Activated CD4-positive, alpha-beta T cell treated with anti-CD3 and anti-CD28 coated beads, Interleukin-2, amount 50 U/mL, for 1 hour (primary cell): ENCODE measurements at places on chromosomes 13 and 19.

GRCh38 chr19:40274585-40275544 is 10.3 kb downstream of the AKT2 start:
- no peak for DNase-seq

DNA sequence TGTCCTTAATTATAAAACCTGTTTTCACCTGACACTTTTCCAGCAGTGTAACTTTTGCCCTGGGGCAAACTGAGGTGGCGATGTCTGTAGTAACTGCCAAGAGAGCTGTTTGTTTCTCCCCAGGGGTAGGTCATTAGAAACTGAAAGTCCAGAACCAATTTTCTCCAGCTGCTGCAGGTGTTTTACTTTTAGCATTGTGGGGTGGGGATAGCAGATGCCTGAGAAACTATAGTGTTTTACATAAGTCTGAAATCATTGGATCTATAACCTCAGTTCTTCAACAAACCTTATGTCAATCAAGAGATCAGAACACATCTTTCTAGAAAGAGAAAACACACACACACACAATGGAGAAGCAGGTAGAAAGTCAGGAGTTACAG is 92.7 kb downstream of the LHFPL6 start:
- DNase-seq = no peak

DNA sequence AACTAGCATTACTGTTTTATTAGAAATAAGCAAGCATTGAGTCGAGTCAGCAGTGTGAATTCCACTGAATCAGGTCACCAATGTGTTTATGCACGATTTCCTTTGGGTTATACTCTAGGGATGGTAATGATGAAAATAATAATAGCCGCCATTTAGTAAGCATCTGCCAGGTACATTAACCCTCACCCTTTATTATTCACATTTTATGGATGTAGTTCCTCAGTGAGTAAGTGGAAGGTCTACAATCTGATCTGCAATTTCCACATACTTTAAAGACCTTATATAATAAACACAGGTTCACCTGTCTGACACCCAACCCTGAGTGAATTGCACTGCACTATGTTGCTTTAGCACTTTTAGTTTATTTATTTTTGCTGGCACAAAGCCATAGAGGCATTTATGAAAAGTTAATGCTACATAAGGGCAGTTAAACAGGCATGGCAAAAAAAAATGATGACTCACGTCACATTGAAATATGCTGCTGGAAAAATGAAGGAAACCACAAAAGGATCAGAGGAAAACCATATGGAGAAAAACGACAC is 122.4 kb downstream of the TRPC4 start:
- no peak for DNase-seq

- no peak for DNase-seq
These were observed 12.6 kb upstream of the ZNF681 start for GRCh38 chr19:23771316-23771715.

DNA sequence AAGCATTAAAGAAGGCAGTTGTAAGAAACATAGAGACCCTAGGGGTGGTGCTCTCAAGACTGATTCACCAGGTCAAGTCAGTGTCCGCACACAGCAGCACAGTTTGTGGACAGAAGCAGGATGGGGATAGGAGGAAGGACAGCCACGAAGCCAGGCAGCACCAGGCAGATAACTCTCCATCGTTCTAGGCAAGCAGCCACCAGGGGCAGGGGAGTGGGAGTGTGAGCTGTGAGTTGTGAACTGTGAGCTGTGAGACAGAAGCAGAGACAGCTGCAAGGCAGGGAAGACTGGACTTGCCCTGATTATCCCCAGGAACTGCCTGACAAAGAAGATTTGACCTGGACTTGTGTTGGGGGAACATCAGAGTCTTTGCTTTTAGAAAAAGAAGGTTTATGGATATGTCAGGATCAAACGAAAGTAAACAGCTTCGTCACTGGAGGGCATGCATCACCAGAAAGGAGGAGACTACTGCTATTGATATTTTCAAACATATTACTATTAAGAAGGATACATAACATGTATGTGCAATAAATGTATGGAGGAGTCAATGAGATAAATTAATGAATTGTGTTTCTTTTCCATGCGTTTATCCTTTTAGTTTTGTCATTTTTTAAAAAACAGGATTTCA is 286.1 kb downstream of the IRS2 start:
- DNase-seq = no peak

GRCh38 chr13:74450964-74451363 is 316.8 kb upstream of the KLF12 start:
- DNase-seq = no peak

DNA sequence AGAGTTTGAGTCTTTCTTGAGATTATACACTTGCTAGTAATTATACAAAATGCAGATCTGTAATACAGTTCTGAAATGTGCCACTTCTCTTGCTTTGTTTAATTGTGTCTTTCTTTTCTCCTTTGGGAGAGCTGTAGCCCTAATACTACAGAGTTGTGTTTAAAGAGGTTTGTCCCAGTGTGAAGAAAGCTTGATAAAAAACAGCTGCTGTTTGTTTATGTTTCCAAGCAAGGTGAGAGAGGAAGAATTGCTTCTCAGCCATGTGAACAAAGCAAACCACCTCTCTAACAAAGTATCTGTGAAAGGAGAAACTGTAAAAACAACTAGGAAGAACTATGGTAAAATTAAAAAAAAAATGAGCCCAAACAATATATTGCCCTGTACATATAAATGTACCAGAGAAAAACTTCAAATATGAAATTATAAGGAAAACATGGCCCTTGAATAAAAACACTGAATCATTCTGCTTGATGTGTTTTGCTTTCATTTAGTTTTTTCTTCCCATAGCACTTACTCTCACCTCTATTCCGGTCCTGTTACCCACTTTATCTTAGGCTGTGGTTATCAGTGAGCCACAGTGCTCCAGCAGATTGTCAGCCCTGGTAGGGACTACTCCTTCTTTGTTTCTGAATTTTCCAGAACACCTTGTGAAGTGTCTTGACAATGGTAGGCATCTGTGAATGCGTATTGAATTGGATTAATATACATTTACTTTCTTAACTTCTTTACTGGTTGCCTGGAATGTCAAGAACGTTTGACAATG is 257.1 kb downstream of the MTUS2 start:
- DNase-seq = no peak

- DNase-seq = no peak
These were observed 403.8 kb upstream of the PRR20A start for GRCh38 chr13:56736966-56737365.

GRCh38 chr19:38386300-38386970 is 1.4 kb downstream of the GGN start:
- no peak for DNase-seq

- DNase-seq = no peak
These were observed 88.9 kb downstream of the WDFY2 start for GRCh38 chr13:51673165-51673564.

DNA sequence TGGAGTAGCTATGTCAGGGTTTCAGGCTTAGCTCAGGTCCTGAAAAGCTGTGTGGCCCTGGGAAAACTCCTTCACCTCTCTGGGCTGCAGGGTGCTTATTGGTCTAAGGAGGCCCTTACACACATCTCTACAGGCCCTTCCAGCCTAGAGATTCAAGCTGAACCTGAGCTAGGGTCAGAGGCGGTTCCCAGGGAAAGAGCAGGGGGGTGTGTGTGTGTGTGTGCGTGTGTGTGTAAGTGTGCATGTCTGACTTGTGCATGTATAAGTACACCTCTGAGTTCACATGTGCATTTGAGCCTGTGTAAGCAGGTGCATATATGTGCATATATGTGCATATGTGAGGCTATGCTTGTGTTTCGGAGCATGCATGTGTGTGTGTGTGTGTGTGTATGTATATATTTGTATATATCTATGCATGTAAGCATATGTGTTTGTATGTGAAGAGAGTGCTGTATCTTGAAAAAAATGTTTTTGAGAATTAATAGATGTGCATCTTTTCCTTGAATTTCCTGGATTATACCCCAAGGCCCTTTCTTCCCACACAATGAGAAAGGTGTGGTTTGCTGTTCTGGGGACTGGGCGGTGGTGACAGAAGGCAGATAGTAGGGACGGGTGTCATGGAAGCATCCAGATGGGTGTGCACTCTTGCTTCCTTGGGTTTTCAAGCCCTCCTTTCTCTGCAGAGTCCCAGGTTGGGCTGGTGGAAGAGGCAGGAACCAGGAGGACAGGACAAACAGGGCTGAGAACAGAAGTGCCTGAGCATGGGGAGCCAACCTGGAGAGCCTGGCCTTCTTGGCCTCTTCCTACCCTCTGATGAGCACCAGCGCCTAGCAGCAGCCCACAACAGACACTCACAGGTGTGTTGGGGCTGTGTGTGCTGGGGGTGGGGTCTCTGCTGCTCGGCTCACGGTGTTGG is 150.3 kb upstream of the TSHZ3 start:
- no peak for DNase-seq

DNA sequence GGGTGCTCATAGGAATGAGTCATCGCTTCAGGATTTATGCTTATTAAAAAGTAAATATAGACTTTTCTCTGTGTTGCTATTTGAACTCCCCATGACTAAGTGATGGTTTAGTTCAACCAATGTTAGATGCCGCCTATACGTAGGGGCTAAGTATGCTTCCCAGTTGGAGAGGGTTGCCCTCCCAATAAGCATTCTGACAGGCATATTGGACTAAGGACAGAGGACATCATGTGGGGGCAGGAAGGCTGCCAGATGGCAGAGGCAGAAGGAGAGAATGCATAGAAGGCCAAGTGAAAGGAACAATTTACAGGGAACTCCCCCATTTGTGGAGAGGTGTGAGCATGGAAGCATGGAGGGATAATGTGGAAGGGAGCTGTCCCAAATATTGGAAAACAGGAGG is 318.4 kb upstream of the OBI1 start:
- no peak for DNase-seq

DNA sequence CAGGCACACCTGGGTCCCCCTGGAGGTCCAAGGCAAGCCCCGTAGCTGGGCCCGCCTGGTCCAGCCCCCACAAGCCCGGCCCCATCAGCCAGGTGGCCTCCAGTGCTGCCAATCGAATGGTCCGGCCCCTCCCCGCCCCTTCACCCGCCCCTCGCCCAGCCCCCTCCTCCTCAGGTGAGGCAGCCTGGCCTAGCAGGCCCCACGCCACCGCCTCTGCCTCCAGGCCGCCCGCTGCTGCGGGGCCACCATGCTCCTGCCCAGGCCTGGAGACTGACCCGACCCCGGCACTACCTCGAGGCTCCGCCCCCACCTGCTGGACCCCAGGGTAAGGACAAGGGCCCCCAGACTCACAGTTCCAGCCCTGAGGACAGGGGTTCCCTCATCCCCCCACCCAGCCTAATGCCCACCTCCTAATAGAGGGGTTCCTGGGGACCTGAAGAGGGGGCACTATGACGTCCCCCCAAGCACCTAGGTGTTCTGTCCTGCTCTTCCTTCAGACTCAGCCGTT is at the start of gene HPN:
Gene HPN, plus strand, starts transcription at position 174 of the 508 bp plus-strand sequence. CDS start 786 bp downstream, outside the sequence.
- DNase-seq = no peak

- DNase-seq = no peak
These were observed 1960.8 kb downstream of the OLFM4 start for GRCh38 chr13:54989418-54989817.

DNA sequence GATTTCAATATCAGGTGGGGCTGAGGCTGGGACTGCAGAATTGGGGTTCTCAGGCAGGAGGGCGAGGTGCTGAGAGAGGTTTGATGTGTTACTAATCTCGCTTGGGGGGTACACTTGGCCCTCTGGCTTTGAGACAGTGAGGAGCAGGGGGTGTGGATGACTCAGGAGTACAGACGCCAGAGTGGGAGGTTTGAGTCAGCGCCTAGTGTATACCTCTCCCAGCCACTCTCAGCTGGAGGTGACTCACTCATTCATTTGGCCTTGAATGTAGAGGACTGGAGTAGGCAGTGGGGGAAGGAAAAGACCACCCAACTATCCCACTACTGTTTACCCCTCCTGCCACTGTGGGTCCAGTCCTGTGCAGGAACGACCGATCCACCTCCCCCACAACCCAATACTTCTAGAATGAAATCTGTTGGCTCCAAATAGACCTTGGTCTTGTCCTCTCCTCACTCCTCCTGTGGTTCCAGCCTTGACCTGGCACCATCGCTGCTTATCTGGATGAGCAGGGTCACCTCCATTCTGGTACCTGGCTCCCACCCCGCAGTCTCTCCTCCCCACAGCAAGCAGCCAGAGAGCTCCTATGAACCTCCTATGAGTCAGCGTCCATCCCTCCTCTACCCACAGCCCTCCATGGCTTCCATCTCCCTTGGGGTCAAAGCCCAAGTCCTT is 20.1 kb upstream of the ZNRF4 start:
- no peak for DNase-seq

DNA sequence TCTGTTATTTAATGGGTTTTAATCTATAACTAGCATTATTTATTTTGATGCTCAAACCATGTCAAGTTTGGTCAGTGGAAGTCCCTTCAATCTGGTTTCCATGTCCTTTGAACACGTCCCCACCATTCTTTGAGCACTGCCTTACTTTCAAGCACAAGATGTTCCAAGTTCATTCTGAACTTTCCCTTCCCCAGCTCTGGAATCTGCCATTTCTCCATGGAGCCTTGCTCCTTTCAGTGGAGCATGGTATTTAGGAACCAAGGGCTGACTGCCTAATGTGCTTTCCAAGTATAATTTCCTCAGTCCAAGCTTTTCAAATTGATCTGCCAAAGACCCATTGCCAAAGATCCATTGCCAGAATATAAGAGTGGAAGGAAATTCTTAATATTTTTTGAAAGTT is 1.1 kb upstream of the ZNF546 start:
- DNase-seq = no peak

DNA sequence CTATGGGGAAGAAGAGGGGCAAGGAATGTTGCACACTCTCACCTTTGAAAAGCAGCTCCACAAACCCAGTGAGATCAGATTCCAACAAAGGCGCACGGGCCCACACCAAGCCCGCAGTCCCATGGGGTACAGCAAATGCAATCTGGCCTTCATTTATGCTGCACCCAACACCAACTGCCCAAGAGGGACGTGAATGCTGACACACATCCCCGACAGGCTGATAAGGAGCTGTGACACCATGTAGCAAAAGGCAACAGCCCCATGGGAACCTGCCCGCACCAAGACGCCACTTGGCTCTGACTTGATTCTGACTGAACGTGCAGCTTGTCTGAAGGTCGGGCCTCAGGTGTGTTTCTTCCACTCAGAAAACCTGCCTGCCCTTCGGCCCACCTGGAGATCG is 17.3 kb downstream of the REXO1 start:
- DNase-seq = no peak

DNA sequence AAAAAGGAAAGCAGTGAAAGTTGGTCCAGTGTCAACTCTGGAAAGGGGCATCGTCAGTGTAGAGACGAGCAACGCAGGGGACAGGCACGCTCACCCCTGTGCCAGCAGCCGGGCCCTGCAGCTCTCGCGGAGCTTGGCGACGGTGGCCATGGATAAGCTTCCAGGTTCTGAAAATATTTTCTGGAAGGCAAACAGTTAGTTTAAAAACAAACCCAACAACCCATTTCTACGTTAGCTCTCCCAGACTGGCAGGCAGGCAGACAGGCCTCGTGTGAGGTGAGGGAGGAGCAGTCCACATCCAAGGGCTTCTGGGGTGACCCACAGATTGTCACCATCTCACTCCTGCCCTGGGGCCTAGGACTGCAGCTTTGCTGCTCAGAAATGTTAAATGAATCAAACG is 27.4 kb downstream of the LAMP1 start:
- no peak for DNase-seq
